ENCODE measurements at places on chromosomes 16 and 17.

GRCh38 chr16:3595521-3596021 lies 15.8 kb downstream of the SLX4 start:
- DNase-seq = no peak

- DNase-seq = no peak
These were observed 215.7 kb upstream of the FOXF1 start for GRCh38 chr16:86294535-86295196.

- DNase-seq = peak; percentile 5
These were observed 39.9 kb downstream of the WSCD1 start for GRCh38 chr17:6110088-6110487.

DNA sequence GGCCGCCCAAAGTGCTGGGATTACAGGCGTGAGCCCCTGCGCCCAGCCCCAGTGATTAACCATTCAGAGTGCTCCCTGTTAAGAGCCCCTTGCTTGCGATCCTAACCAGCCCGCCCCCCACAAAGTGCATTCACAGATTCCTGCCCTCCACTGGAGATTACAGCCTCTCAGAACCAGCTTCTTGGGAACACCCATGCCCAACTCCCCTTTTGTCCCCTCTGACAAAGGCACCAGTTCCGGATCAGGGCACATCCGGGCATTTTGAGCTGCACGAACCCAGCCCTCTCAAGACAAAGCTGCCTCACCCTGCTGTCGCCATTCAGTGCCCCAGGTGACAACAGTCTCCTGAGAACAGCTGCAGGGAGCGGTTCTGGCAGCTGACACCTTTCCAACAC lies 848 bp upstream of the KRT19 start:
- no peak for DNase-seq

- no peak for DNase-seq
These were observed 234.9 kb downstream of the IRF8 start for GRCh38 chr16:86133847-86134375.

GRCh38 chr16:57606847-57607501 lies 21.5 kb upstream of the ADGRG1 start:
- DNase-seq = no peak

DNA sequence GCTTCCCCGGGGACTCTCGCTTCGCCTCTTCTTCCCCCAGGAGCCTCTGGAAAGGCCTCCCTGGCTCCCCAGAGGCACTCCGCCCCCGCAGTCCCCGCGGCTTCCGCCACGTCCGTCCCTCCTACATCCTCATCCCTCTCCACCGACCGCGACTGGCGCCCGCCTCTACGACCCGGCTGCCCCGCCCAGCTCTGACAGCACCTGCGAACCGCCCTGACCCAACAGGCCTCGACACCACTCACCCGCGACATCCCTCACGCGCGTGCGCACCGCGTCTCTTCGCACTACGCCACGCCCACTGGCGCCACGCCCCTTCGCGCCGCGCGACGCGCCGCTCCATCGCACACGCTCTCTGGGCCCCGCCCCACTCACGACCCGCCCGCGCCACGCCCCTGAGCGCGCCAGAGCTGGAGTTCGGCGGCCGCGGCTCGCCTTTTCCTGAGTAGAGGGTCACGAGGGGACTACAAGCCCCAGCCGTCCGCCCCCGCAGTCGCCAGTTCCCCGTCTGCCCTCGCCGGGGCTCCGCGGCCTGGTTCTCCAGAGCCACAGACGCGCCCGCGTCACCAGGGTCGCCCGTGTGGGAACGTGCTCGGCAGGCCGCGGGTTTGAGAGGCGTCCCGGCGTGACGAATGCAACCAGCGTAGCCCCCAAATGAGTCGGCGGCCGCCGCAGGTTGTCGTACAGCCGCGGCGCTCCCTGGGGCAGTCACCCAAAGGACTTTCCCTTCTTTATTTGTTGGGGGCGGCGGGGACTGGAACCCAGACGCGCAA lies 56.2 kb upstream of the LRRC37A3 start:
- DNase-seq = peak; percentile 99

DNA sequence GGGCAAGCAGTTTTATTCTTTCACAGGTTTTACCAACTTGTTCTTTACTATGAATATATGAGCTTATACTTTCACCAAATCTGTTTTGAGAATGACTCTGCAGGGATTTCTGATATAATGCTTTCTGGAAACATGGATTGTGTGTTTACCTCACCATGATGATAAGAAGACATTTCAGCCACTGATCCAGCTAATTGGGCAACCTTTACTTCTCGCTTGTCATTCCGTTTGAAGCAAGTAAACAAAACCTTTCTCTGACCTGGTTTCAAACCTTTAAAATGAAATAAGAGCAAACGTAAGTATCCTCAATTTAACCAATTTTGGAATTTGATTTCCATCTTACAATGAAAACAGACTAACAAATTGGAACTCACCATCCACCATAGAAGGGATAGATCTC lies 13.7 kb downstream of the TOP2A start:
- no peak for DNase-seq

DNA sequence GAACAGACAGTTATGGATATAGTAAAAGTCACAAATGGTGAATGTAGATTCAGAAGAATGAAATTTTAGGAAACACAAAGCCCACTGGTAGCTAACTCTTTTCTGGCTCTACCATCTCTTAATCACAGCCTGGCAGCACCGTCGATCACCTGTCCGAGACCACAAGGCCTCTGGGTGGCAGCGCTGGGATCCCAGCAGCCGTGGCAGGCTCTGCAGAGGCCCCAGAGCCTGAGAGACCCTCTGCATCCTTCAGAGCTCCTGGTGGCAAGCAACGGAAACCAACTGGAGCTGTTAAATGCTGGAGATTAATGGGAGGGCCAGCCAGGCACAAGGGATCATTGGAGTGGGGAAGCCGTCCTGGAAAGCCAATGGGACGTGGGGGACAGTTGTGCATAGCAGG lies 26.3 kb downstream of the LAT start:
- peak; percentile 6 for DNase-seq

GRCh38 chr16:59411961-59412841 lies 678.1 kb upstream of the GOT2 start:
- no peak for DNase-seq

GRCh38 chr16:50270510-50271147 lies 4.3 kb downstream of the ADCY7 start:
- DNase-seq = peak; percentile 27

- no peak for DNase-seq
These were observed 52.8 kb downstream of the ABR start for GRCh38 chr17:1126801-1127550.

Data from suppressor macrophage treated with lipopolysaccharide for 1 hour (primary cell).